CD4-positive, alpha-beta T cell (primary cell): ENCODE measurements at places on chromosomes 3 and 15. TPM values are rescaled to one million over a fixed set of nuclear protein-coding genes. Genes with fewer than 3 reads are reported as not detected.

ATP13A5 gene
- not detected for total RNA-seq

MASP1 gene
- total RNA-seq, result not detected

AHSG gene
- not detected for total RNA-seq

CPNE4 gene
- total RNA-seq, result not detected

SMAD6 gene
- 0.59 TPM for total RNA-seq

SPTSSB gene
- total RNA-seq, result 0.11 TPM

IL20RB gene
- 1.5 TPM for total RNA-seq
